Type B pancreatic cell (in vitro differentiated cells): ENCODE measurements at places on chromosomes 1 and 21. TPM values are rescaled to one million over a fixed set of nuclear protein-coding genes. Genes with fewer than 3 reads are reported as not detected.
A peak's percentile ranks its signal among the peaks of the same experiment; 100 is the strongest.

- H3K27ac ChIP-seq = peak overlapping the region; percentile 37
- H3K27me3 ChIP-seq = peaks cover 12% of the 10 kb centered on the region
- no peak overlapping the region for H3K4me3 ChIP-seq
- peaks cover 7% of the 10 kb centered on the region for H3K4me1 ChIP-seq
Measured at GRCh38 chr1:18464665-18465050, 16.1 kb upstream of the KLHDC7A start.

DNA sequence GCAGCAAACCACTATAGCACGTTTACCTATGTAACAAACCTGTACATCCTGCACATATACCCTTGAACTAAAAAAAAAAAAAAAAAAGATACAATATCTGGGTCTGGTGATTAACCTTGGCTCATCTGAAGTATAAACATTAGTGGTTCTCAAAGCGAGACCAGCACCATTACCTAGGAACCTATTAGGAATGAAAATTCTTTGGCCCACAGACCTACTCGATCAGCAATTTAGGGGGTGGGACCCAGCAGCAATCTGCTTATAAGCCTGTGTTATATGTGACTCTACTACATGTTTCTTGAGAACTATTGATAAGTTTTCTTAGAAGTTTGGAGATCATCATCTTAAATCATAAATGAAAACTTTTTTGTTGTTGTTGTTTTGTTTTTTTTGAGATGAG, 9.7 kb upstream of the SPATA1 start:
- no peak for DNase-seq
- H3K4me3 ChIP-seq = no peak overlapping the region
- peaks cover 12% of the 10 kb centered on the region for H3K4me1 ChIP-seq

- no peak overlapping the region for H3K4me3 ChIP-seq
- H3K36me3 ChIP-seq = no peaks in the 10 kb centered on the region
- no peak for DNase-seq
- H3K27ac ChIP-seq = peak overlapping the region; percentile 12
- peaks cover 16% of the 10 kb centered on the region for H3K4me1 ChIP-seq
Measured at GRCh38 chr1:206089341-206089740, 27.8 kb downstream of the AVPR1B start.

The COL6A1 gene
- total RNA-seq = 78.4 and 167 TPM in 2 replicates

DNA sequence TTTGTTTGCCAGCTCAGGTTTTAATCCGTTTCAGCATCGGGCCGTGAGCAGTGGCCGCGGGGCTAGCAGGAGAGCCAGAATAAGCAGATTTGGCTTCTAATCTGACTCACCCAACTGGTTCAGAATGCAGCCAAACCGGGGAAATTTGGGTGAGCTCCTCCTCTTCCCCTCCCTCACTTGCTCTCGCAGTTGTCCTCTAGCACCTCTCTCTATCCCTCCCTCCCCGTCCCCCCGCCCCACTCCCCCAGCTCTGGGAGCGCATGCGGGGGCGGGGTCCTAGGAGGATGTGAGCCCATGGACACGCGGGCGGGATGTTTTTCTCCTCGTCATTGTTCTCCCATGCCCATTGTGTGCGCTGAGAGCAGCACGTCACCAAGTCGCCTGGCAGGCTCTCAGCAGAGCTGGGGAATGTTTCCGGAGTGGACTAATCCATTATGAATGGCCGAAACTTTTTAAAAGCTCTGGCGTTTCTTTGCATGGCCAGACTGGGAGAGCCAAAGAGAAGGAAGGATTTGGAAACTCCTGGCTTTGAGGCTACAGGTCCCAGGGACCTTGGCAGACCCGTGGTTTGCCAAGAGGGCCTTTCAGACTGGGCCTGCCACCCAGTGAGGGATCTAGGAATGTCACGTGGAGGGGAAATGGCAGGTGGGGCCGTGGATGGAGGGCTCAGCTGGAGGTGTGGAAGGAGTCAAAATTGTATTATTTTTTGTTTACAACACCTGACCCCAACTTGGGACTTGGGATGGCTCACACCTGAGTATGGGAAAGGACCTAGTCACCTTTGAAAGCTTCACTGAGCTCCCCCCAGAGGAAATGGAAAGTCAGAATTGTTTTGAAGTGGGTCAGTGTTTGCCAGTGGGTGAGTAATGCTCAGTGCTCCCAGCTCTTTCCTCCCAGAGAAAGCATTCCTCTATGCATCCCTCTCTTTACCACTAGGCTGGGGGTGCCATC, 39.2 kb downstream of the CDK18 start:
- peaks cover 18% of the 10 kb centered on the region for H3K27me3 ChIP-seq
- H3K36me3 ChIP-seq = peaks cover 4% of the 10 kb centered on the region
- peak; percentile 80 for DNase-seq

The MEGF6 gene
- total RNA-seq = 26.7 and 61.7 TPM in 2 replicates

GRCh38 chr1:228940926-228941325, 205.6 kb downstream of the RHOU start:
- H3K4me1 ChIP-seq = peaks cover 60% of the 10 kb centered on the region
- no peaks in the 10 kb centered on the region for H3K36me3 ChIP-seq
- H3K27me3 ChIP-seq = no peaks in the 10 kb centered on the region

DNA sequence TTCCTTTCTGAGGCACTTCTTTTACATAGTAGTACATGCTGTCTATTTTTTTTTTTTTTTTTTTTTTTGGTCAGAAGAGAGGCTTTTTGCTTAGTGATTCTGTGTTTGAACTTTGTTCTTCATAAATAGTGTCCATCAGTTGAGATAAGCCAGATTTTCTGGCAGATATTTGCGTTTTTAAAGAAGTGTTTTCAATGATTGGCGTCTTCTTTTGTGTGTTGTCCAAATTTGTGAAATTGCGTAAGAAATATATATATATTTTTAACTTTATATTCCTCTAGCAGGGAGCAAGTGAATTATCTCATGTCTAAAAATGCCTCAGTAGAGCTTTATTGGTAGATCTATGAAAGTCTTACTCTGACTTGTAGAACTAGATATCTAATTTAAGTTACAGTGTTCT, 28.3 kb downstream of the NEK7 start:
- peaks cover 3% of the 10 kb centered on the region for H3K36me3 ChIP-seq
- DNase-seq = no peak
- no peak overlapping the region for H3K4me3 ChIP-seq
- no peaks in the 10 kb centered on the region for H3K27me3 ChIP-seq
- no peak overlapping the region for H3K27ac ChIP-seq

DNA sequence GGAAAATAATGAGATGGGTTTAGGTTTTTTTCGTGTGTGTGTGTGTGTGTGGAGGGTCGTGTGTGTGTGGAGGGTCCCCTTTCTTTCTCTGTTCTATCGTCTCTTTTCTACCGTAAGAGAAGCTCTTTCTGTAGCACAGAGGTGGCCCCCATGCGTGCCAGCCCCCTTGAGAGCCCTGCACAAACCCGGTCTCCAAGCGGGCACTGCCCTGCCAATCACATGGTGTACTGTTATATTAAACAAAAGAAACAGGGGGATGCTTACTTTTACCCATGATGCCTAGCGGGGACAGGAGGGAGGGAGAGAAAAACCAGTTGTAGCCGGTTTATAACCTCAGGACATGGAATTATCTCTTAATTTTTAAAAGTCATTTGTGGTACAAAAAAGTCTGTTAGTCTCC, 41.0 kb downstream of the GATAD2B start:
- peaks cover 5% of the 10 kb centered on the region for H3K4me1 ChIP-seq
- peaks cover 9% of the 10 kb centered on the region for H3K36me3 ChIP-seq
- no peak overlapping the region for H3K27ac ChIP-seq
- DNase-seq = no peak
- H3K27me3 ChIP-seq = no peaks in the 10 kb centered on the region

- DNase-seq = no peak
- H3K36me3 ChIP-seq = no peaks in the 10 kb centered on the region
- peaks cover 59% of the 10 kb centered on the region for H3K27me3 ChIP-seq
- H3K4me1 ChIP-seq = peaks cover 10% of the 10 kb centered on the region
- peak overlapping the region; percentile 1 for H3K27ac ChIP-seq
Measured at GRCh38 chr1:151807766-151808165, 2.5 kb upstream of the LINGO4 start.

The LMX1A gene
- total RNA-seq = 13.5 and 34.4 TPM in 2 replicates

DNA sequence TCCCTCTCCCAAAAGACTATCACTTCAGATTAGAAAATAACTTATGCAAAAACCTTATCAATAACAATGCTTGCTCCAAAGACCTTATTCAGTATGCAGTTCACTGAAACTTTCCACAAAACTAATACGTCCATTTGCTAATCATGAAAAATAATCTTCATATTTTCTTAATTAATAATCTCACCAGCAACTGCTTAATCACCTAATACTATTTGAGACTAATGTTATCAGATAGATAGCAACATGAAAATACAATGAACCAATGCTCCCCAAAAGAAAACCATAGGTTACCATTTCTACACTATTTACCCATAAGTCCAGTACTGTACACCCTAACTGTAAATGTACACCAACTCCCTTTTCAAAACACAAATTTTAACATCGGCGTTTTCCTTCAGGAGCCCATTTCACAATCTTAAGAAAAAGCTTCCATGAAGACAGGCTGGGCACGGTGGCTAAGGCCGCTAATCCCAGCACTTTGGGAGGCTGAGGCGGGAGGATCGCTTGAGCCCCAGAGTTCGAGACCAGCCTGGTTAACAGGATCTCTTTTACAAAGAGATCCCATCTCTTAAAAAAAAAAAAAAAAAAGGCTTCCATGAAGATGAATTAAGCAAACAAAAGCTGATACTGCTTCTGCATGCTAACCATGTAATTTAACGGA, 1.7 kb downstream of the GNB1 start:
- peaks cover 17% of the 10 kb centered on the region for H3K36me3 ChIP-seq
- peak overlapping the region; percentile 91 for H3K27ac ChIP-seq
- DNase-seq = no peak
- no peaks in the 10 kb centered on the region for H3K27me3 ChIP-seq
- H3K4me1 ChIP-seq = peaks cover 31% of the 10 kb centered on the region
- H3K4me3 ChIP-seq = peak overlapping the region; percentile 90

DNA sequence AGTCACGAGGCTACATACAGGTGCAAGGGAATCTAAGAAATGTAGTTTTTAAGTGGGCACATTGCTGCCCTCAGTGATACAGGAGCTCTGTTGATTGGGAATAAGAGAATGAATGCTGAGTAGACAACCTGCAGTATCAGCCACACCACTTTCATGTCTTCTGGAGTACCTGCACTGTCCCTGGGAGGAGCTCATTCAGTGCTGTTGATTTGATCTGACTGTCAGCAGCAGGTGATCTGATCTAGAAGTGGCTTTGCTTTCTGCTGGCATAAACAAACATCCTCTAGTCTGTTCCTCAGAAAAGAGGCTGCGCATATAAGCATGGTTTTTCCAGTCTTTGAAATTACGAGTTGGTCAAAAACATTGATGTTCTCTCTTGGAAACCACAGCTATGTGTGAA, 35.5 kb upstream of the LRRC52 start:
- peaks cover 4% of the 10 kb centered on the region for H3K27me3 ChIP-seq
- H3K36me3 ChIP-seq = no peaks in the 10 kb centered on the region
- DNase-seq = no peak
- H3K4me3 ChIP-seq = no peak overlapping the region
- no peak overlapping the region for H3K27ac ChIP-seq

DNA sequence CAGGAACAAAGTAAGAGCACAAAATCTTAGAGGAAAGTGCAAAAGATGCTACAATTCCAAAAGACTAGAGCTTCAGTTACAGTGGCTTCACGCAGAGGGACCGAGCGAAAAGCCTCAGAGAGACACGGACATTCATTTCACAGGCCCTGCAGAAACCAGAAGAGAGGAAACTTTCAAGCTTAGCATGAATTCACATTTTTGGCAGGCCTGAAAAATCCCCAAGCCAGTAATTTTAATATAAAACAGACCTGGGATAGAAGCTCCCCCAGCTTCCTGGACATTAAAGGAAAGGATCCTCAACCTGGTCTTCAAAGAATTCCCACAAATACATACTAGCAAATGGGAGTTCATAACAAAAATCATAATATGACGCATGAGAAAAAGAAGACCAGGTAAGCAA, 66.2 kb downstream of the HSF2BP start:
- H3K4me1 ChIP-seq = peaks cover 28% of the 10 kb centered on the region
- H3K27me3 ChIP-seq = no peaks in the 10 kb centered on the region
- peaks cover 4% of the 10 kb centered on the region for H3K36me3 ChIP-seq
- H3K27ac ChIP-seq = no peak overlapping the region
- DNase-seq = no peak

The CD164L2 gene
- total RNA-seq = 0.41 and 0.76 TPM in 2 replicates

DNA sequence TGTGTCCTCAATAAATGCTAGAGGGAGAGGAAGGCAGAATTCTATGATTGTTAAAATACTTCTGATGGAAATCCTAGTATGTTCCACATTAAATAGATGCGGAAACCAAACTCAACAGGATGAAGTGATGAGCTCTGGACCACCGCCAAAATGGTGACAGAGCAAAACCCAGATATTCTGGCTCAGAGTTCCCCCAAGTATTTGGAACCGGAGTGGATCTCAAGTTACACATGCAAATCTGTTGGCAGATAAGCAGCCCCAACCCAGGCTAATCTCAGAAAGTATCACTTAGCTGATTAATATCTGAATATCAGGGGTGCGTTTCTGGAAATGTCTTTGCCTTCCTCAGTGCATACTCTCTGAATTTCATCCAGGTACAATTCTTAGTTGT, 17.4 kb upstream of the GRHL3 start:
- no peaks in the 10 kb centered on the region for H3K36me3 ChIP-seq
- H3K4me1 ChIP-seq = peaks cover 13% of the 10 kb centered on the region
- DNase-seq = no peak
- H3K4me3 ChIP-seq = no peak overlapping the region
- H3K27ac ChIP-seq = no peak overlapping the region

DNA sequence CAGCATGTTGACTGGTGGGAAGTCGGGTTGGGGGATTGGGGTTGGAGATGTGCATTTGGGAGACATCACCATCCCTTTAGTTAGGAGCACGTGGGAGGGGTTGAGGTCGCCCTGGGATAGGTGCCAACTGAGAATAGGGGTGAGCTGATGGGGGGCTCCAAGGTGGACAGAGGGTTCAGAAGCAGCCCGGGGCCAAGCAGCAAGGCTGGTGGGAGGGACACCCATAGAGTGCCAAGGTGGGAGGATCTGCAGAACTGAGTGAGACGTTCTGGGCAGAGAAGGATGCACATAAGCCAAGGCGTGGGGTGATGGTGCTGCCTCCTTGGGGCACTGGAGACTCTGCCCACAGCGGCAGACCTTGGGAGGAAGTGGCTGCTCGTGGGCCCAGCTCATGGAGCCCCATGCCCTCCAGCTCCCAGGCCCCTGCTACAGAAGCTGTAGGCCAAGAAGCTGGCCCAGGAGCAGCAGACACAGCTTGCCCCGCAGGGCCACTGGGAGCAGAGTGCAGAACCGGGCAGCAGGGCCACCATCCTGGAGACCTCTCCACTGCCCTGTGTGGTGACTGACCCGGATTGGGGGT, 31.4 kb upstream of the PKP1 start:
- H3K27ac ChIP-seq = no peak overlapping the region
- H3K36me3 ChIP-seq = no peaks in the 10 kb centered on the region
- H3K4me3 ChIP-seq = no peak overlapping the region
- peak; percentile 59 for DNase-seq

The SLC2A5 gene
- total RNA-seq = 2.7 and 10.7 TPM in 2 replicates

DNA sequence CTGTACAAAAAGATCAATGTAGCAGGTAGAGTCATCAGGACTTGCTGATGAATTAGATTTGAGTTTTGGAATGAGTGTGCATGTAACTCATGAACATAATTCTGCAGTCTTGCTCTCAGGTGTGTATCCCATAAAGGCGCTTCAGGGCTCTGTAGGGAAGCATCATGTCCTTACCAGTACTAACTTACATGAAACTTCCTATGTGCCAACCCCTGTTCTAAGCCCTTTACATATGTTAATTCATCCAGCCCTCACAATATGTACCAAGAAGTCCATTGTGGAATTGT, 2.1 kb upstream of the FCRLB start:
- no peak overlapping the region for H3K27ac ChIP-seq
- no peaks in the 10 kb centered on the region for H3K36me3 ChIP-seq
- H3K4me1 ChIP-seq = no peaks in the 10 kb centered on the region

- H3K27me3 ChIP-seq = no peaks in the 10 kb centered on the region
- no peaks in the 10 kb centered on the region for H3K36me3 ChIP-seq
- DNase-seq = no peak
- H3K27ac ChIP-seq = peak overlapping the region; percentile 88
- H3K4me1 ChIP-seq = peaks cover 22% of the 10 kb centered on the region
Measured at GRCh38 chr1:67898033-67898726, 64.9 kb upstream of the GNG12 start.
